NCI-H1417 treated with DMSO at 0.1 percent for 48 hours (cell line): ENCODE measurements at places on chromosomes 7 and 10.

DNA sequence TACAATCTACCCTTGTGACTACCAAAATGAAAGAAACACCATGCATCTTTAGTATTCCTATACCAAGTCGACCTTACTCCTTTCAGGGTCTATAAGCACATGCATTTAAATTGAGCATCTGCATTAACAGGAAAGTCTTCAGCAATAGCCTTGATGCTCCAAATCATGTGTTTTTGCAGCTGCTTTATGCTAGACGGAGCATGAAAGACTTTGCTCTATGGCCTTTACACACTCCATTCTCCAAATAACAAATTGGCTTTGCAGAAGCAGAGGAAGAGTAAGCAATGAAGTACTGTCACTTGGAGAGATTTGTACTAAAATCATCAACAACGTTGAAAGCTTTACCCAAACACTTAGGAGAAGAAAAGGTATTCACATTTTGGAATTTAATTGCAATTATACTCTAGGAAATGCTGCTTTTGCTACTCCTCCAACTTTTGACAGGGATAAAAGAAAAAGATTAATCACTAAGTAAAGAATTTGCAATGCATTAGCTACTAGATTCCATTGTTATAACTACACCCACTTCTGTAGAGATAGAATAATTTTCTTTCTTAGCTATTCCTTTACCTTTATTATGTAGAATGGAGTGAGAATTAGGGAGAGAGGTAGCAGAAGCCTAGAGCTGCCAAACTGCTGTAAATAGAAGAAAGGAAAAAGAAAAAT is 131.8 kb downstream of the SEMA3E start:
- DNase-seq, result no peak

- no peak for DNase-seq
Observed at GRCh38 chr10:49625411-49625810, 11.6 kb downstream of the CHAT start.

DNA sequence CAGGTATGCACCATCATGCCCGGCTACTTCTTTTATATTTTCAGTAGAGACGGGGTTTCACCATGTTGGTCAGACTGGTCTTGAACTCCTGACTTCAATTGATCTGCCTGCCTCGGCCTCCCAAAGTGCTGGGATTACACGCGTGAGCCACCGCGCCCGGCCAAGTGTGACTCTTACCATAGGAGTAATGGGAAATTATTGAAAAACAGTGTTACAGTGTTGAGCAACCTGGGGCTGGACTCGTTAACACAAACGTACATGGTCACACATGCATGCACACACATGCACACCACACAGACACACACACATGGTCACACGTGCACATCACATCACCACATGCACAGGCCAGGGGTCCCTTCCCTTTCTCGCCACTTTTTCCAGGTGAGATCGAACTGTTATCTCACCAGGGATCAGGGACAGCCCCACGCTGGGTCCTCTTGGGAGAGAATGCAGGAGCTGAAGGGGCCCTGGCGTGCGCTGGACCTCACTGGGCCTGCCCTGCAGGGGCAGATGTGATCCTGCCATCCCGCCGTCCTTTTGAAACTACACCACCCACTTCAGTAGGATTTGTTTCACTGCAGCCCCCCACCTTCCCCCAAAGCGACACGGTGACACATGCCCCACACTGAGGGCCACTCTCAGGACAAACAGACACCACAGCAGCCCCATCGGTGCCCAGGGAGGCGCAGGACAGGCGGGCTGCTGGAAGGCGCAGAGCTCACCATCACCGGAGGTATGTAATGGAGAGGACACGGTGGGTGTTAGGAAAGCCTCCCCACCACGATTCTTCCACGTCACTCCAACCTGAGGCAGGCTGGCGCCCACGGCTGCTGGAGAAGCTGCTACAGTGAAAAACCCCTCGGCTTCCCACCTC is 10.2 kb downstream of the RADIL start:
- no peak for DNase-seq

- DNase-seq, result no peak
Observed at GRCh38 chr10:13775786-13776775, 189.3 kb downstream of the PRPF18 start.

DNA sequence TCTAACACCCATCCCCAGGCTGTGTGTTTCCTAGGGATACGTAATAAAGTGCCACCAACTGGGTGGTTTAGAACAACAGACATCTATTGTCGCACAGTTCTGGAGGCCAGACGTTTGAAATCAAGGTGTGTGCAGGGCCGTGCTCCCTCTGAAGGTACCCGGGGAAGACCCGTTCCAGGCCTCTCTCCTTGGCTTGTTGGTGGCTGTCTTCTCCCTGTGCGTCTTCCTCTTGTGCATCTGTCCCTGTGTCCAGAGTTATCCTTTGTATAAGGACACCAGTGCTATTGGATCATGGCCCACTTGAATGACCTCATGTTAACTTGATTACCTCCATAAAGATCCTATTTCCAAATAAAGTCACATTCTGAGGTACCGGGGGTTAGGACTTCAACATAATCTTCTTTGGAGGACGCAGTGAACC is 15.6 kb downstream of the GRK5 start:
- DNase-seq, result no peak

DNA sequence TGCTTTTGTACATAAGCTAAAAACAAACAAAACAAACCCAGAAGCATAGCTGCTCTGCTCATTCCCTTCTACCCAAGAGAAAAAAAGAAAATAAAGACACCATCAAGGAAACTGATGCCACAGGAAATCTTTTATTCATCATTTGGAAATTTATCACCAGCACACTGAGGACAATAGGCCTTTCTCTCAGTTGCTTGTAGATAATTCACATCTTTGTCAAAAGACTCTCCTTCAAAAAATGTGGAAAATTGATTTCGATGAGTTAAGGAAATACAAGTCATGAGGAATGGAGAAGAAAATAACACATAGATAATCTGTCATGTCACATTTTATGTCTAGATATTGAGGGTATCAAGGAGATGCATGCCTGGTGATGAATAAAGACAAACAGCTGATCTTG is 53.5 kb downstream of the ZNF37A start:
- no peak for DNase-seq

DNA sequence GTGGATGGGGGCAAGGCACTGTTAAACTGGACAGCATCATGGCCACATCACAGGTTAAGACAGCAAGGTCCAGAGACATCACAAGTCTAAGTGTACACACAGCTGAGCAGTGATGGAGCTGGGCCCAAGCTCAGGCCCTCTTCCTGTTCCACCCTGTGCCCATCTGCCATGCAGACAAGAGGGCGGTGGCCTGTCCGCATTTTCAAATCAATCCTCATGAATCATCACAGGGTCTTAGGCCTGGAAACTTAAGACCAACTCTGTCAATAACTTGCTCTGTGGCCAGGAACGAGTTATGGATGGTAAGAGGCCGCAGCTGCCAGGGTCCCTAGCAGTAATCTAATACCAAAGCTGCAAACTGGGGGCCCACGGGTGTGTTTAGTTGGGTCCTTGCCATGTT is 3.2 kb downstream of the C10orf105 start:
- no peak for DNase-seq

- no peak for DNase-seq
Observed at GRCh38 chr7:75992083-75992755, 2.2 kb downstream of the TMEM120A start.

DNA sequence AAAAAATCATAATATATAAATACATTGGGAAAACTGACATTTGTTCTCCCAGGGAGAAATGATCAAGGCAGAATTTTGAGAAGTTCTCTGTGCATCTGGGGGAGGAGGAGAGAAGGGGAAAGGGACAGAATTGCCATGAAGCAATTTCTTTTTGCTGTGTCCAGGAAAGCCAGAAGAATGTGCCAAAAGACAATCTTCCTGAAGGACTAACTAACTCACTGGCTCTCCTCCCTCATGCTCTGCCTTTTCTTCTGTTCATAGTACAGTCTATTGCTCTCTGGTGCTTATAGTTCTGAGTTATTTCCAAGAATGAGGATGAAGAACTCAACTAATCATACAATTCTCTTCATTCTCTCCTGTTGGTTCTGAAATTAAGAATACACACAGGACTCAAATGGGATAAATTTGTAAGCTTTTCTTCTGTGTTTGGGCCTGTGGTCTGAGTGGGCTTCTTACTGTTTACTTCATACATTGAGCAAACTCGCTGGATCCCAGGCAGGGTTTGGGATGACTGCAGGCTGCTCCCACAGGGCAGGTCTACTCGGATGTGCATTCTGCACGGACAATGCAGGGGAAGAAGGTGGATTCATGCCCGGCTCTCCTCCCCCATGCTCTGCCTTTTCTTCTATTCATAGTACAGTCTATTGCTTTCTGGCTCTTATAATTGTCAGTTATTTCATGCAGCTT is 22.2 kb upstream of the FAM171A1 start:
- no peak for DNase-seq

DNA sequence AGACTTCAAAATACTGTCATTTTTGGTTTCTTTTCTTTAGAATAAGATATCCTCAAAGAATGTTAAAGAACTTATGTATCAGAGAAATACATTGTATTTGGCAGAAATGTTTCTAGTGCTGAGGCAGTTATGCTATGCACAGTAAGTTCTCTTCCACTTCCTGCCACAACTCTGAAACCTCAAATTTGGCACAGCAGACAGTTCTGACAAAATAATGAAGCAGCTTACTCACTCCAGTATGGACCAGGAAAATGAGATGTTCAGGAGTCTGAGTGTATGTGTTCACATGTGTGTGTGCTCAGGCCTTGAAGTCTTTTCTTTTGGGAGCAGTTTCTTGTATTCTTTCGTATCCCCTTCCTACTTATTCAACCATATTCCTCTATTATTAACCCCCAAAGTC is 197.0 kb upstream of the AGK start:
- no peak for DNase-seq

GRCh38 chr7:106203473-106203872 is 81.3 kb downstream of the NAMPT start:
- DNase-seq, result no peak

DNA sequence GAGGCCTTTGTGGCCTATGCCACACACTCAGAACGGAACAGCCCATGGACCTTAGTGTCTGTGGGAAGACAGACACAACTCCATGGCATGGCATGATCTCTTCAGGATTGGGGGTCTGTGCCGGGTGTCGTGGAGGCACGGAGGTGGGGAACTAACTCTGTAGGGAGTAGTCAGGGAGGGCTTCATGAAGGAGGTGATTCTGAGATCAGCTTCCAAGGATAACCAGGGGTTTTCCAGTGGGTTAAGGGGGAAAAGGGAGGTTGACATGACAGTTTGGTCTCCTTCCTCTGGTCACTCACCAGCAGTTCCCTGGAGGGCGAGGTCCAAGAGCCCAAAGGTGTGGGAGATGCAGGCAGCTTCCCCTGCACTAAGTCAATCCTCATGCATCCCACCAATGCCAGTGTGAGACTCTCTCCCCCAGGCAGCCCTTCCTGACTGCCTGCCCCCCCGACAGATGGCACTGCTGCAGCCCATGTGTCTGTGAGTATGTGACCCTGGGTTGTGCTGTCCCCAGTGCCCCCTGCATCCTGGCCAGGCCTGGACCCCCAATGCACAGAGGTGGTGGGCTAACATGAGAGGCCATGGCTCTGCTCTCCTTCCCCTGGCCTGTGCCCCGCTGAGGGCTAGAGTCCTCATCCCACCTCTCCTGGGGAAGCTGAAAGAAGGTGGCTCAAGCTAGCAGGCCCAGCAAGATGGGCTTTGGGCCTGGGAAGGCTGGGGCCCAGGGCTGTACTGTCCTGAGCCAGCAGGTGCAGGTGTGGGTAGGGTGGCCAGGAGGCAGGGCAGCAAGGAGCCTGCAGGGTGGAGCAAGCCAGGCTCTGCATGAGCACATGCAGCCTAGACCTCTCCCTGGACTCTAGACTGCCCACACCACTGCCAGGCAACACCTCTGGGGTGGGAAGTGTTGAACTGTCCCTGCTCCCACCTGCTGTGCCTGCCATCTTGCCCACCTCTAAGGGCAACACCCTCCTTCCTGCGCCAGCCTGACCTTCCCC is 39.7 kb downstream of the RASGEF1A start:
- DNase-seq, result no peak

DNA sequence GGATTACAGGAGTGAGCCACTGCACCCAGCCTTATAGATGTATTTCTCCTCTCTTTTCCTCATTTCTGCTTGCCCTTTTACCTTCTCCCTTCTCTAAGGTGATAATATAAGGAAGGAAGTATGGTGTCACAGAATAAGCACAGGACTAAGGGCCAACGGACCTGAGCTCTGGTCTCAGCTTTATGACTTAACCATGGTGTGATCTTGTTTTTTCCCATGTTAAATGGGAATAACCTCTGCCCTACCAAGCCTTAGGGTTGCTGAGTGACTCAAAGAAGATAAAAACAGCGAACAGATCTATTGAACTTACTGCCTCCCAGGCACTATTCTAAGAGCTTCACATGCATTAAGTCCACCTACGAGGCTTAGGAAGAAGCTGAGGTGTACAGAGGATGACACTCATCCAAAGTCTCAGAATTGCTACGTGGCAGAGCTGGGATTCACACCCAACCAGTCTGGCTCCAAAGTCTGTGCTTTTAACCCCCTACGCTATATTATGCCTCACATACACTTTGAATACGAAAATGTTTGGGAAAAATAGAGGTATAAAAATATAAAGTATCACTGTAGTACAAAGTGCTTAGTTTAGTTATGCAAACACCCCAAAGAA is 5.6 kb downstream of the UROS start:
- no peak for DNase-seq

DNA sequence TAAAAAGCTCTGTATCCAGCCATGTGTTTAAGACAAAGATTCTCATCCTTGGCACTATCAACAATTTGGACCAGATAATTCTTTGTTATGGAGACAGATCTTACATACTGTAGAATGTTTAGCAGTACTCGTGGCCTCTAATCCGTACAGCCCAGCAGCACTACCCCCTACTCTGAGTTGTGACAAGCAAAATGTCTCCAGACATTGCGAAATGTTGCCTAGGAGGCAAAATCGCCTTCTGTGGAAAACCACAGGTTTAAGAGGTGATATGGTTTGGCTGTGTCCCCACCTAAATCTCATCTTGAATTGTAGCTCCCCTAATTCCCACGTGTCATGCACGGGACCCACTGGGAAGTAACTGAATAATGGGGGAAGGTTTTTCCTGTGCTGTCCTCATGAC is 186.7 kb downstream of the CHCHD3 start:
- no peak for DNase-seq

DNA sequence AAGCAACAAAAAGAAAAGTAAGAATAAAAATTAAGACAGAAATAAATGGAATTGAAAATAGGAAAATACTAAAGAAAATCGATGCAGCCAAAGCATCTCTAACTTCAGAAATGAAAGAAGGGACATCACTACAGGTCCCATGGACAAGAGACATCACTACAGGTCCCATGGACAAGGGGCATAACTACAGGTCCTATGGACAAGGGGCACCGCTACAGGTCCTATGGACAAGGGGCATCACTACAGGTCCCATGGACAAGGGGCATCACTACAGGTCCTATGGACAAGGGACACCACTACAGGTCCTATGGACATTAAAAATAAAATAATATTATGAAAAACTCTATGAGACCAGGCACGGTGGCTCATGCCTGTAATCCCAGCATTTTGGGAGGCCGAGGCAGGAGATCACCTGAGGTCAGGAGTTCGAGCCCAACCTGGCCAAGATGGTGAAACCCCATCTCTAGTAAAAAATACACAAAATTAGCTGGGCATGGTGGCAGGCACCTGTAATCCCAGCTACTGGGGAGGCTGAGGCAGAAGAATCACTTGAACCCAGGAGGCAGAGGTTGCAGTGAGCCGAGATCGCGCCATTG is 101.0 kb upstream of the DNAAF5 start:
- no peak for DNase-seq

- no peak for DNase-seq
Observed at GRCh38 chr7:108659867-108660266, 90.2 kb downstream of the DNAJB9 start.
